ENCODE measurements at places on chromosomes 4 and X.
A peak's percentile ranks its signal among the peaks of the same experiment; 100 is the strongest.

DNA sequence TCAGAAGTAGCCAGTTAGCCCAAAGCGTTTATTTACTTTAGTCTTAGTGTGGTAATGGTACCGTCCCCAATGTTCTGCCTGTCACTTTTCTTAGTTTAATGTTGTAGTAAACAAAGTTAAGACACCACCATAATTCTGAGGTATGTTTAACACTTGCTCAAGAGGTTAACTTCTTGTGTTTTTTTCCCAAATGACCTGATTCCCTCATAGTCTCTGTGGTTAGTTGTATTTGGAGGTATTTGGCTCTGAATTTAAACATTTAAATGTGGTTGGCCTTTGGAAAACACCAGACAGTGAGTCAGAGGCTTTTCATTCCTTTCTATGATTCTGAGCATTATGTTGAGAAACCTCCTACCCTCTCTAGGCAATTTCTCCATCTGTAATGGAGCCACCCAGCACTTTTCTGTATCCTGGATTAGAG, 47.9 kb downstream of the CXCL1 start:
- DNase-seq: peak; percentile 86

- DNase-seq: peak; percentile 43
Observed at GRCh38 chrX:15143050-15143824, 126.6 kb downstream of the ASB9 start.

DNA sequence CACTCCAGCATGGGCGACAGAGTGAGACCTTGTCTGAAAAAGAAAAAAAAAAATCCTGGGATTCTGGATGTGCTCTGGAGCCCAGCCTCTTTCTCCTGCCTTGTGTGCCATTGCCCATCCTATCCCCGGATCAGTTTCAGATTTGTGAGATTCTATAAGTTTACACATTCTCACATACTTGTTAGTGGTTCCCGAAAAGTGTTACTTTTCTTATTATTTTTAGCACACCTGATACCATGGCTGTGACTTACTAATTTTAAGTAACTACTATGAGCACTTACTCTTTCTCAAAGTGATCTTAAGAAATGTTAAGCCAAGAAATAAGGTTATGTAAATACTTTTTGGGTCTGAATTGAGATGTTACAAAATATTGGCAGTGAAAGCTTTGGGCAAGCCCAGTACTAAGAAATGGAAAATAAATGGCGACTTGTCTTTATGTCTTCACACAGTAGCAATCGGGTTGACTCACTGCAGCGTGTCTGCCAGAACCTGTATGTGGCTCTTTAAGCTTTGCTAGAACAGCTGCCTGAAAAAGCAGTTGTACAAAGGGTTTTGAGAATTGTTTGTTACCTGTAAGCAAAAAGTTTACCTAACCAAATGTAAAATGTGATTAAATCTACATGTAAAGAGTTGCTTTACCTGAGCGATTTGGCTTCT, 118.7 kb downstream of the KLHL8 start:
- DNase-seq: no peak

- DNase-seq: no peak
Observed at GRCh38 chr4:19707876-19708275, 543.8 kb upstream of the SLIT2 start.

- DNase-seq: no peak
Observed at GRCh38 chrX:56113785-56114436, 118.2 kb upstream of the KLF8 start.

DNA sequence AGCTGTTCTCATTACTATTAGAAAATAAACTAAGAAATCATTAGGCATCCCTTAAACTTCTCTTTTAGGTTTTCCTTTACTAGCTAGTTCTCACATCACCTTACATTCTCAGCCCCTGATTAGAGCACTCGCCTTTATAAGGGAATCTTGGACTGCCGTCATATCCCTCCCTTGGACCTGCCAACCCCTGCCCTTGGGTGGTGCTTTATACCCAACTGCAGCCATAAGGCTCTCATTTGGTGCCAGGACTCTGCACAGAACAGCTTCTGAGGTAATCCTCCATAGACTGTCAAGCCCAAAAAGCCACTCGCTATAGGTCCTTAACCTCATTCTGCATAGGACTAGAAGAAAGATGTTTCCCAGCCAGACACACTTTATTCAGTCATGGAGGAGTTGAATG, 67.5 kb downstream of the NHSL2 start:
- DNase-seq: no peak

GRCh38 chrX:150536455-150537116, 31.8 kb upstream of the MTM1 start:
- no peak for DNase-seq

DNA sequence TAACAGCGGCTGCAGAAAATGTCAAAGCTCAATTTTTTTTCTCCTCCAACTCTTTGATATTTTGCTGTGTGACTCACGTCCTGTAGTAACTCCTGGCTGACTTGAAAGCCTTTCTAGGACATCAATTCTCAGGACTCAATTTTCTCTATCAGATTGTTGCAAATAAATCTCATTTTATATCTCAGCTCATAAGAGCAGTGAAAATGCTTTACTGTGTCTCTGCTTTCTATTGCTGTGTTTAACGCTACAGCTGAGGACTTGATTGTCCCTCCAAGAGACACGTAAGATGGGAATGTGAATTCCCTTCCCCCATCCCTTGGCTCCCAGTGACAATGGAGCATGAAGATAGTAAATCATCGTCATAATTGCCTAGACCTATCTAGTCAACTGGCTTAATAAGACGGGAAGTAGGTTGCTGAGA, 20.5 kb upstream of the CBR4 start:
- peak; percentile 20 for DNase-seq

DNA sequence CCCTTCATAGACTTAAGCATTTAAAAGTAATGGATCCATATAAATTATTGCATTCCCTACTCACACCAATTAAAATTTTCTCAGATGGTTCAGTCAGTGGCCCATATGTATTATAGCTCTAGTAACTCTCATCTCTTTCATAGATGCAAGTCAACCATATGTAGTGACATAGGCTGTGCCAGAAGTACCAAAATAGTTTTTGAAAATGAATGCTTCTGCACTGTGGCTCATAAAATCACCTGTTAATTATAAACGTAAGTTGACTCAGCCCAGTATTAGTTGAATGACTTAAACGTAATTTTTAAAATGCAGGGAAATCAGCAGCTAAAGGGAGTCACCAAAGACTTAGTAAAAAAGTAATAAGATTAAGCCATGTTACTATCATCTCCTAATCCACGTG, 143.8 kb downstream of the PPARGC1A start:
- no peak for DNase-seq

GRCh38 chrX:30302956-30303355, 6.2 kb downstream of the NR0B1 start:
- peak; percentile 58 for DNase-seq

DNA sequence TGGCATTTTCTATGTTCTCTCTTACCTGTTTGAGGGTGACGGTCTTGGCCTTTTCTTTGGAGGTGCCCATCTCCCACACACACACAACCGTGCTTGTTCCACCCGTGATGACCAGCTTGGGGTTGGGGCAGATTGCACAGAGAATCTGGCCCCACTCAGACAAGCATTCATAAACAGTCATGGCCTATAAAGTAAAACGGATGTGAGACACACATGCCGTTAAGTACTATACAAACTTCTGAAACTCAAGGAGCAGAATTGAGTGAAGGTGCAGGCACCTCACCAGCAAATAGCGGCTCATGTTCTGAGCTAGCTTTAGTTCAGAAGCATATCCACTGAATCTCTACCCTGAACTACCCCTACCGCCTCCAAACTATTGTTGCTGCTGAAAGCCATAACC, 107.6 kb downstream of the CDS1 start:
- no peak for DNase-seq

Measured in AG08395 (cell line).